ENCODE measurements at places on chromosomes 11 and 22.
A peak's percentile ranks its signal among the peaks of the same experiment; 100 is the strongest.

DNA sequence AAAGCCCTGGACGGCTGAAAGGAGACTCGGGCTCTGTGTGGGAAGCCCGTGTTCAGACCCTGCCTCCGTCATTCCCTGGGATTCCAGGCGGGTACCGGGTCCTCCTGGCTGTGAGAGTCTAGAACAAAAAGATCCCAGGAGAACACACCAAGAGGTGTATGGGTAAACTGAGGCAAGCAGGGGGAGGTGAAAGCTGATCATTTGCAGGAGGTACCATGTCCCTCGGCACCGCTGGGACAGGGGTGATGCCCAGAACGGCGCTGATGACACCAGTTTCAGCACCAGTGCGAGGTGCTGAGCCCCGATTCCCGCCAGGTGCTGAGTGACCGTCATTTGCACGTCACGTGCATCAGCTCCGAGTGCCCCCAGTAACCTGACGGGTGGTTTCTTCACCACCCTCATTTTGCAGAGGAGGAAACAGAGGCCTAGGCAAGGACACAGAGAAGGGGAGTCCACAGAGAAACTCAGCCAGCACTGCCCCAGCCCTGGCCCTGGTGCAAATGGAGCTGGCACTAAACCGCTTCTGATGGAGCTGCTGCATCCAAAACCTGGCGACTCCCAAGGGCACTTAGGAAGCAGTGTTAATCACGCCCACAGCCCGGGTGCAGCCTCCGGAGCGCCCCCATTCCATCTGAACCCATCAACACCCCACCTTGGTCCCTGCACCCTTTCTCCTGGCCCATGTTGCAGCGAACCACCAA lies 16.8 kb downstream of the MACROD1 start:
- H3K27me3 ChIP-seq = no peaks in the 10 kb centered on the region
- H3K36me3 ChIP-seq = no peaks in the 10 kb centered on the region
- DNase-seq = no peak
- no peak overlapping the region for H3K4me3 ChIP-seq
- no peak overlapping the region for H3K27ac ChIP-seq

- H3K4me1 ChIP-seq = peaks cover 30% of the 10 kb centered on the region
- peak within 1 kb of the TSS; percentile 51 for H3K4me3 ChIP-seq
- DNase-seq = peak; percentile 91
- no peaks in the 10 kb centered on the region for H3K27me3 ChIP-seq
Observed at GRCh38 chr11:114295676-114296604, at the start of gene NNMT. Gene NNMT, plus strand, starts transcription at chr11:114296399. Its CDS starts 158 bp downstream, at chr11:114296557.

GRCh38 chr11:44936951-44937543 lies 13.6 kb downstream of the TP53I11 start:
- no peaks in the 10 kb centered on the region for H3K27me3 ChIP-seq
- H3K4me3 ChIP-seq = no peak overlapping the region
- no peak for DNase-seq
- H3K27ac ChIP-seq = no peak overlapping the region

GRCh38 chr11:94845622-94846021 lies 77.5 kb downstream of the AMOTL1 start:
- no peaks in the 10 kb centered on the region for H3K27me3 ChIP-seq
- no peak overlapping the region for H3K4me3 ChIP-seq
- peaks cover 6% of the 10 kb centered on the region for H3K36me3 ChIP-seq
- H3K4me1 ChIP-seq = peaks cover 14% of the 10 kb centered on the region
- no peak for DNase-seq

DNA sequence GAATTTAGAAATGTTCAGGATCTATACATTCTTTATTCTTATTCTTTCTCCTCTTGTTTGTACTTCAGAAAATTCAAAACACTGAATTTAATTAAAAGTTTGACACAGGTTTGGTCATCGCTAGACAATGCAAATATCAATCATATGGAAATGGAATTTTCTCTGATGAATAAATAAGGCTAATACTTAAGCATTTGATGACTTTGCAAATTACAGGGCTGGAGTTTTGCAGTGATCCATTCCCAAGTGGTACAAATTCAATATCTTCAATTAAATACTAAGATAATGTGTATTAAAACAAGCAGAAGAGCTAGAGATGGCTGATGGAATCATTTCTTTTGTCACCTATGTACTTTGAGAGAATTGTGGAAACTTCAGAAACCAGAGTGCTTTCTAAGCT lies 439.6 kb downstream of the DYNC2H1 start:
- H3K27me3 ChIP-seq = no peaks in the 10 kb centered on the region
- H3K27ac ChIP-seq = no peak overlapping the region
- no peaks in the 10 kb centered on the region for H3K4me1 ChIP-seq
- no peak overlapping the region for H3K4me3 ChIP-seq

GRCh38 chr11:127651175-127651887 lies 650.8 kb upstream of the KIRREL3 start:
- no peaks in the 10 kb centered on the region for H3K36me3 ChIP-seq
- DNase-seq = no peak
- no peak overlapping the region for H3K27ac ChIP-seq

- no peaks in the 10 kb centered on the region for H3K4me1 ChIP-seq
- H3K4me3 ChIP-seq = no peak overlapping the region
- no peaks in the 10 kb centered on the region for H3K36me3 ChIP-seq
- no peaks in the 10 kb centered on the region for H3K27me3 ChIP-seq
- DNase-seq = no peak
- no peak overlapping the region for H3K27ac ChIP-seq
Observed at GRCh38 chr11:42528911-42529310, 782.9 kb upstream of the API5 start.

DNA sequence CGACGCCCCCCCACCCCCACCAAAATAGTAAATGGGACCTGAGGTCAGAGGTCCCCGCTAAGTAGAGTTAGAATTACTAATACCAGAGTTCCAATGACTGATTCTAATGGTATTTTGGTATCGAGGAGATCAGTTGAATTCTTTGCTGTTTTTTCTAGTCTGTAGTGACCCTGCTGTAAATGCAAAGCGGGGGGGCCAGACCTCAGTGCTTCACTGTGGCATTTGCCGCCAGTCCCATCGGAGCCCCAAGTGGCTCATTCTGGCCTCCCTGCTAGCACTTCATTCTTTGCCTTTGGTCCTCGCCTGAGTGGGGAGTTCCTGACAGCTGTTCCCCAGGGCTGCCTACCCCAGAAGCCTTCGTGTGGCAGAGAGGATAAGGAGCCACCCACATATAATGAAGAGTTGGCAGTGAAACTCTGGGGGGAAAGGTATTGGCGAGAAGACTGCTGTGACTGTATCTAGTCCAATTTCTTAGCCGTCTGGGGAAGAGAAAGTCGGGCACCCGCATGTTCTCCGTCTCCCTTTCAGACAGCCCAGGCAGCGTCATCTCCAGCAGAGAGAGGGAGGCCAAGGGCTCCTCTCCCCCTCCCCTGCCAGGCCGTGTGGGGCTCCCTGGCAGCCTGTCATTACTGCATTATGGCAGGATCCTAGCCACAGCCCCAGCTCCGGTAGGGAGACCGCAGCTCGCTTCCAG lies 19.4 kb upstream of the CABP7 start:
- H3K27me3 ChIP-seq = peaks cover 15% of the 10 kb centered on the region
- peaks cover 17% of the 10 kb centered on the region for H3K36me3 ChIP-seq

GRCh38 chr22:49303781-49304461 lies 523.8 kb downstream of the BRD1 start:
- no peak overlapping the region for H3K27ac ChIP-seq
- no peak for DNase-seq
- peaks cover 53% of the 10 kb centered on the region for H3K27me3 ChIP-seq
- no peak overlapping the region for H3K4me3 ChIP-seq
- H3K36me3 ChIP-seq = no peaks in the 10 kb centered on the region

- no peak overlapping the region for H3K27ac ChIP-seq
- no peaks in the 10 kb centered on the region for H3K36me3 ChIP-seq
- DNase-seq = peak; percentile 34
- H3K4me1 ChIP-seq = peaks cover 34% of the 10 kb centered on the region
Observed at GRCh38 chr11:11988099-11988651, 20.3 kb downstream of the DKK3 start.

DNA sequence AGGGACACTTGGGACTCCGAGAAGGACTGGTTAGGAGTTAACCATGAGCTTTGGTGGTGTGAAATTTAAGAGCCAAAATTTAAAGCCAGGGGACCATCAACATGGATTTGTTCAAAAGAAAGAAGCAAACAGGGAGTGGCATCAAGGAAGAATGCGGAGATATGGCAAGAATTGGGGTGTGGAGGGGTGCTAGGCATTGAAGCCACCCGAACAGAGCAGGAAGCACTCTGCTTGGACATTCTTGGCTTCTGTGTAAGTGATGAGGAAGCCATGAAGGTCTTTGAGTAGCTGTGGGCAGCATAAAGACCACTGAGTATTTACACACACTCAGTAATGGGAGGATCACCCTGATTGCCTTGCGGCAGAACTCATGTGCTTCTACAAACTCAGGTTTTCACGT lies 27.2 kb upstream of the PAMR1 start:
- no peaks in the 10 kb centered on the region for H3K4me1 ChIP-seq
- no peaks in the 10 kb centered on the region for H3K27me3 ChIP-seq
- DNase-seq = no peak
- no peak overlapping the region for H3K27ac ChIP-seq

- H3K27ac ChIP-seq = peak overlapping the region; percentile 43
- H3K4me3 ChIP-seq = no peak overlapping the region
- no peaks in the 10 kb centered on the region for H3K36me3 ChIP-seq
- no peak for DNase-seq
- no peaks in the 10 kb centered on the region for H3K27me3 ChIP-seq
Observed at GRCh38 chr11:75339685-75340409, 11.6 kb downstream of the ARRB1 start.

GRCh38 chr22:17570851-17571631 lies 7.7 kb downstream of the SLC25A18 start:
- peak overlapping the region; percentile 84 for H3K27ac ChIP-seq
- peaks cover 34% of the 10 kb centered on the region for H3K4me1 ChIP-seq
- peak overlapping the region; percentile 36 for H3K4me3 ChIP-seq
- DNase-seq = peak; percentile 93
- H3K27me3 ChIP-seq = no peaks in the 10 kb centered on the region

GRCh38 chr11:126585774-126586491 lies 230.4 kb downstream of the ST3GAL4 start:
- H3K27me3 ChIP-seq = peaks cover 2% of the 10 kb centered on the region
- no peak for DNase-seq
- no peaks in the 10 kb centered on the region for H3K36me3 ChIP-seq
- peaks cover 9% of the 10 kb centered on the region for H3K4me1 ChIP-seq

DNA sequence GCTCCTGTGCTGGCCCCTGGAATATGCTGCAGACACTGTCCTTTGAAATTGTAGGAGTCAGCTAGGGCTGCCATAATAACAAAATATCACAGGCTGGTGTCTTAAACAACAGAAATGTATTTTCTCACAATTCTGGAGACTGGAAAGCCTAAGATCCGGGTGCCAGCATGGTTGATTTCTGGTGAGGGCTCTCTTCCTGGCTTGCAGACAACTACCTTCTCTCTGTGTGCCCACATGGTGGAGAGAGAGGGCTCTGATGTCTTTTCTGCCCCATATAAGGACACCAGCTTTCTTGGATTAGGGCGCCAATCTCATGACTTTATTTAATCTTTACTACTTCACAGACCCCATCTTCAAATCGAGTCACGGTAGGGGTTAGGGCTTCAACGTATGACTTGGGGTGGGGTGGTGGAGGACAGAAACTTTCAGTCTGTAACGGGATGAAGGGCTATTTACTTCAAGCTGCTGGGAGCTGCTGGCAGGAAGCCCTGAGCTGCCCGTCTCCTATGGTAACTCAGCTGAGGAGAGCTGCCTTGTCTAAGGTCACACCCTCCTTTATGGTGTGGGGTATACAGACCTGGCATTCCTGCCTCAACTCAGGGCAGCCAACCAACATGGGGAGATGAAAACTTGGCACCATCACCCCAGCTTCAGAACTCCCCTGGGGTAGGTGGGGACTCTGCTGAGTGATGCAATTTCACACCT lies 142.9 kb upstream of the ZBED5 start:
- DNase-seq = no peak
- H3K27ac ChIP-seq = no peak overlapping the region
- no peak overlapping the region for H3K4me3 ChIP-seq
- no peaks in the 10 kb centered on the region for H3K36me3 ChIP-seq
- peaks cover 7% of the 10 kb centered on the region for H3K27me3 ChIP-seq
- no peaks in the 10 kb centered on the region for H3K4me1 ChIP-seq

GRCh38 chr11:34806875-34807274 lies 109.3 kb downstream of the APIP start:
- H3K4me3 ChIP-seq = no peak overlapping the region
- H3K27me3 ChIP-seq = no peaks in the 10 kb centered on the region
- no peak for DNase-seq
- no peaks in the 10 kb centered on the region for H3K36me3 ChIP-seq
- H3K4me1 ChIP-seq = peaks cover 13% of the 10 kb centered on the region
- no peak overlapping the region for H3K27ac ChIP-seq

DNA sequence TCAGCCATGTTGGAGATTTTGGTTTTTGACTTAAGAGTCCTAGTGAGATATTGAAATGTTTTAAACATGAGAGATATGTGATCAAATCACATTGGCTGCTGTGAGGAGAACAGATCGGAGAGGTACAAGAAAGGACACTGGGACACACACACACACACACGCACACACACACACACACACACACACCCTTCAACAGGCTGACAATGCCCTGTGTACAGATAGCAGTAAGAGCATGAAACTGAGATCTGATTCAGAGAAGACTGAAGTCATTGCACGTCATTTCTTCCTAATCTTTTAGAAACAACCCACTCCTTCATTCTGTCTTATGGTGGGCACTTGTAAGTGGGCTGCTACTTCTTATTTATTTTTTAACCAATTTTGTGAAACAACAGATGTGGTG lies 200.5 kb upstream of the E2F8 start:
- H3K4me3 ChIP-seq = no peak overlapping the region
- peaks cover 8% of the 10 kb centered on the region for H3K4me1 ChIP-seq
- H3K36me3 ChIP-seq = no peaks in the 10 kb centered on the region
- H3K27ac ChIP-seq = no peak overlapping the region

- H3K36me3 ChIP-seq = no peaks in the 10 kb centered on the region
- DNase-seq = no peak
- no peak overlapping the region for H3K27ac ChIP-seq
- peaks cover 12% of the 10 kb centered on the region for H3K4me1 ChIP-seq
Observed at GRCh38 chr11:14052198-14052597, 89.7 kb downstream of the SPON1 start.

DNA sequence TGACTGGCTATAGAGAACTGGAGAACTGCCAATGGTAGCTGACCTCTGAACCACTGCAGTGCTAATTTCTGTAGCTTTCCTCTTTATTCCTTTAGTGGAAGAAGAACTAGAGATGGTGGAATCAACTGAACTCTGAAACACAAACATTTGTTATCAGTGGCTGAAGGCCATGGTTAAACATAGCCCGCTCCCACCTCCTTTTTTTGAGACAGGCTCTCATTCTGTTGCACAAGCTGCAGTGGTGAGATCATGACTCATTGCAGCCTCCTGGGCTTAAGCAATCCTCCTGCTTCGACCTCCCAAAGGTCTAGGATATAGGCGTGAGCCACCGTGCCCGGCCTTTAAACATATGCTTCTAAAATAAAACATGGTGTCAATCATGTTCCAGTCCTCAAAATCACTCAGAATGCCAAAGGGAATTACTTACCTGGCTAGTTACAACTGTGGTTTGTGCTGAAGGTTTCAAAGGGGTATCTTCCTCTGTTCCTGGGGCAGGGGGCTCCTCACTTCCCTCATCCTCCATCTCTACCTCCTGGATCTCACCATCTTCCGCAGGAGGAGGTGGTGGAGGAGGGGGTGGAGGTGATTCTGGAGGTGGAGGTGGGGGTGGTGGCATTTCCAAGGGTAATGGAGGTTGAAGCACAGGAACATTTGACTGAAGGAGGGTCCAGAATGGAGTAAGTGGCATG lies 9.0 kb upstream of the AGBL2 start:
- H3K4me3 ChIP-seq = no peak overlapping the region
- no peak for DNase-seq
- H3K4me1 ChIP-seq = peaks cover 5% of the 10 kb centered on the region
- no peak overlapping the region for H3K27ac ChIP-seq

Measured in suprapubic skin (tissue), 4 donors.